Cardiac muscle cell (in vitro differentiated cells and primary cell): ENCODE measurements at places on chromosomes 4 and X.

GRCh38 chr4:141922236-141922635 is 285.9 kb downstream of the IL15 start:
- no peak for DNase-seq

- DNase-seq = no peak
These were observed 330.6 kb downstream of the CCSER1 start for GRCh38 chr4:90457817-90458216.

- DNase-seq = peak; percentile 65
These were observed 65.2 kb downstream of the SEC24D start for GRCh38 chr4:118770741-118771187.

DNA sequence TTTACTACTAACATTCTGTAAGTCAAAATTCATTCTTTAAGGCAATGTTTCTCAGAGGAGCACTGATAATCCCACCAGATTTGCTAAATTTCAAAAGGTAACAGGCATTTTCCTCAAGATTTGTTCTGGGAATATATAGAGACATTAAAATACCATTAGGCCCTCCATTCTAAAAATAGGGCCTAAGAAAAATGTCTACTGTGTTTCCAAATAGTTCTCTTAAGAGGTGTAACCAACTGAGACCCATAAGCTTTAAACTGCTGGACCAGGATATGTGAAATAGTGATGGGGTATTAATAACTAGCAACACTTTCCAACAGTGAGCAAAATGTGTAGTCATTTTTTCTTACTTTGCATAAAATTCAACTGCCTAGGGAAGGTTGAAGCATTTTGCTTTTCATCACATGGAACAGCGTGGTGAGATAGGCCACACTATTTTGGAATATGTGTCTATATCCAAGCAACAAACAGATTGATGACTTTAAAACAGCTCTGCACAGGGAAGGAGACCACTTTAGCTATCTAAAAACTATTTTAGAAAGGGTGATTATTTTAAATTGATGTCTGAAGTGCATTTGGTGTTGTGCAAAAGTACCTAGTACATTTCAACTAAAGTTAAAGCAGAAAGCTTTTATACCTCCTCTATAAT is 89.9 kb downstream of the CORIN start:
- DNase-seq = peak; percentile 27

GRCh38 chr4:183599284-183599683 is 59.7 kb downstream of the RWDD4 start:
- no peak for DNase-seq

DNA sequence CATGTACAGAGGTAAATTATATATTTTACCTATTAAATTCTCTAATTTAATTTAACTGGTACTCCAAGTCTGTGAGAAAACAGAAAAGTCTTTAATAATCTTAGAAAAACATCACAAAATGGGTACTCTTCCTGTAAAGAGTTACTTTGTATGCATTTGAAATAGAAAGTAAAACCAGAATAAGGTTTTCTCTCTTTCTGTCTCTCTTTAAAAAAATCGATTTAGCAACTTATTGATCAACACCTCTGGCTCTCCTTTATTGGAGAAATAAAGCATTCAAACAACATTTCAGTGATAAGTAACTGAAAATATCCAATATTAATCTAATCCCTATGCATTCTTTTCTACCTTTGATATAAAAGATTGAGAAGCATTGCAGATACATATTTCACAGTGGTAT is 27.4 kb downstream of the ATOH1 start:
- DNase-seq = no peak

DNA sequence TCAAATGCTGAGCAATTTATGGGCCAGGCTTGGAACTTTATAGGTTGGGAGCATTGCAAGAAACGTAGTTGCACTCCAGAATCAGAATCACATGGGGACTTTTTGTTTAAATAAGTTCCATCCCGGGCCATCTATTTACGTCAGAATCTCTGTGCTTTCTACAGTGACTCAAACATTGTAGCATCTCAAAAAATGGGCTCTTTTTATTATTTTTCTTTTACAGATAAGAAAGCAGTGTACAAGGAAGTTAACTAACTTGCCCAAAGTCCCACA is 10.2 kb downstream of the CC2D2A start:
- peak; percentile 51 for DNase-seq

- DNase-seq = no peak
These were observed 109.4 kb upstream of the MAP3K15 start for GRCh38 chrX:19624739-19625138.

- no peak for DNase-seq
These were observed 1.4 kb upstream of the PACRGL start for GRCh38 chr4:20698820-20699219.

DNA sequence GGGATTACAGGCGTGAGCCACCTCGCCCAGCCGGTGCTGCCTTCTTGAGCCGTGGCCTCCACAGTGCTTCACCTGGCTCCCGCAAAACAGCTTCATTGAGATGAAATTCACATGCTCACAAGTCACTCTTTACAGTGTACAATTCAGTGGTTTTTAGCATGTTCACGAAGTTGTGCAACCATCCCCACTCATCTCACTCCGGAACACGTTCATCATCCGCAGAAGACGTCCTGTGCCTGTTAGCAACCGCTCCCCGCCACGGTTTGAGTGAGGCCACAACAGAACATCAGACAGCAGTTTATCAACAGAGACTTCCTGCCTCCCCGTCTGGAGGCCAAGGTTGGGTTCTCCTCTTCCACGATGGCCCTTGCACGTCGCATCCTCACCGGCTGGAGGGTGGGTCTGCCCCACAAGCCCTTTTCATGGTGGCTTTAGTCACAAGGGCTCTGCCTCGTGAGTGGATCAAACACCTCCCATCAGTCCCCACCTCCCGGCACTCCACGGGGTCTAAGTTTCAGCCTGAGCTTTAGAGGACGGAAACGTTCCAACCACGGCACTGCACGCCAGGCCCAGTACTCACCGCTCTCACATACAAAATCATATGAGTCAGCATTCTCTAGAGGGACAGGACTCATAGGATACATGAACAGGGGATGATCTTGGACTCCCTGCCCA is 29.6 kb upstream of the SPON2 start:
- no peak for DNase-seq

GRCh38 chrX:101595739-101596419 is 21.9 kb downstream of the ARMCX6 start:
- DNase-seq = peak; percentile 65

DNA sequence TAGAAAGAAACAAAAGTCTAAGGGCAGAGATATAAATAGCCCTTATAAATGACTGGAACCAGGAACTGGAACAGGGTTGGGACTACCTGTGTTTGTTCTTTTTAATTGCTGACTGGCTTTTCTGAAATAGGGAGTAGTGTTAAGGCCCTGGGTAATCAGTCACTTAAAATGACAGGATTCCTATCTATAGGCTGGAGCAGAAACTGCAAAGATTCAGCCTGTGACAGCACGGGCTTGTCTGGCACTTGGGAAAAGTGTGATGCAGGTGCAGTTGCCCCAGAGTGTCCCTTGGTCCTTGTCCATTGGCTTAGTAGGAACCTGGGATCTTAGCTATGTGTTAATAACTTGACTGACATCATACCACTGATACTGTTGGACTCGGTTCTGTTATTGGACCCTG is 14.7 kb upstream of the PLAC8 start:
- DNase-seq = no peak

DNA sequence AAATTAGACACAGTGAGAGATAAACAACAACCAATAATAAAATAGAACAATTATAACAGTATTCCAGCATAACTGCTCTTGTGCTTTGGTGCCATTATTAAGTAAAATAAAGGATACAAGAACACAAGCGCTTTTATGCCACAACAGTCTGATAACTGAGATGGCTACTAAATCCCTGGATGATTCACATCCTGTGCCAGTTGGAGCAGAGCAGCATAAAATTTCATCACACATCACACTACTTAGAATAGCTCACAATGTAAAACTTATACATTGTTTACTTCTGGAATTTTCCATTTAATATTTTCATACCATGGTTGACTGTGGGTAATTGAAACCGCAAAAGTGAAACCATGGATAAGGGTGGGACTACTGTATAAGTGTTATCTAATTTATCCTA is 399.9 kb upstream of the CNKSR2 start:
- DNase-seq = peak; percentile 24

DNA sequence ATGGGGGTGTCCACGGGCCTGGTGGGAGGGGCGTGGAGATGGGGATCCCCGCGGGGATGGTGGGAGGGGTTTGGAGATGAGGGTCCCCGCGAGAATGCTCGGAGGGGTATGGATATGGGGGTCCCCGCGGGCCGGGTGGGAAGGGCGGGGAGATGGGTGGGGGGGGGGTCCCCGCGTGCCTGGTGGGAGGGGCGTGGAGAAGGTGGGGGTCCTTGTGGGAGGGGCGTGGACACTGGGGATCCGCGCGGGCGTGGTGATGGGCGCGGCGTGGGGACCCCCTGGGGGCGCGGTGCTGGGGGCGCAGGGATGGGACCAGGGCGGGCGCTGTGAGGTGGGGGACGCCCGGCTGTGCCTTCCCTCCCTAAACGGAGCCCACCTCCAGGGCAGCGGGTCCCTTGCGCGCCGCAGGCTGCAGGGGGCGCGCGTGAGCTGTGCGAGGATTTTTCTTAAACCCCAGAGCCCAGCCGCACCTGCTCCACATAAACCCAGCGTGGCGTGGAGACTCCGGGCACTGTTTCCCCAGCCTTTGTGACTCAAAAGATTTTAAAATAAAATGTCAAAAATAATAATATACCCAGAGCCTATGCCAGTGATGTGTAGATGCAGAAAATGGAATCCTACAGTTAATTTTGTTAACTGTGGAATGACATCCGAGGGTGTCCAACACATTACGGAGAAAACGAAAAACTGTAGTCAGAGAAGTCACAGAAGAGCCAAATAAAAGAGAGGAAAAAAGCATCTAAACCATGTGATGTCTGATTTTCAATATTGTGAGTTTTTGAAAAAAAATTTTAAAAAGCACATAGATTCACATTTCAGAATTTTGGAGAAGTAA is 1.5 kb upstream of the ASMTL start:
- peak; percentile 85 for DNase-seq
